CD4-positive, alpha-beta T cell treated with Interleukin-21 for 1 hour (primary cell): ENCODE measurements at places on chromosomes 11 and 22.

DNA sequence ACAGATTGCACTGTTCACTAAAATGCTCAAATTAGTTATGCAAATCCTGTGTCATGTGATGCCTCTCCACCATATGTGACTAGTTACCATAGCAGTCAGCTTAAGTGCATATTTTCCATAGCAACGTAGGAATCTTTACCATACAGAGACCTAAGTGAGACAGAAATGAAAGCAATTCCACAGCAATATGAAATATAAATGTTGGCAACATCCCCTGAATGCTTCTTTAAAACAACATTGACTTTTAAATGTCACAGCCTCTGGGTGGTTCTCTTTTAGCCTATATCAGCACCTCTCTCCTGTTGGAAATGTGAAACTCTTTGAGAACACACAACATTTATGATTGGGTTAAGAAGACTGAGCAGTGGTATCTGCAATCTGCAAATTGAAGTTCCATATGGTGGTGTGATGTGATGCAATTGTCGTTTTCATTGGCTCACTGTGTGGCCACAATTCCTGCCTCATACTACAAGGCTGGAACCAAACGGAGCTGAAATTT is 814.6 kb downstream of the DLG2 start:
- DNase-seq = no peak

DNA sequence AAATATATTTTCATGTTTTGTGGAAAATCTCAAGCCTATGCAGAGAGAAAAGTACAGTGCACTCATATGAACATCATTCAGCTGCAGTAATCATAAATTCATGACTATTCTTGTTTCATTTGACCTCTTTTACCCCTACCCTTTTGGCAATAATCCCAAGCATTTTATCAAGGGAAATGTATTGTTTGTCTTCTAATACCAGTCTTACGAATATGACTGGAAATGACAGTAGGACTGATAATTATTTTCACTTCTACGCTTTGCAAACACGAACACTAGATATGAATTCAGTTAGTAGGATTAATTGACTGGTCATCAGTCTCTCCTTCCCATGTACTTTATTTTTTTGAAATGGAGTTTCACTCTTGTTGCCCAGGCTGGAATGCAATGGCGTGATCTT is 90.3 kb downstream of the MTMR3 start:
- DNase-seq = no peak

GRCh38 chr22:48665311-48665995 is 1162.2 kb downstream of the BRD1 start:
- no peak for DNase-seq

- no peak for DNase-seq
These were observed 64.0 kb downstream of the CSNK2A3 start for GRCh38 chr11:11288972-11289616.

DNA sequence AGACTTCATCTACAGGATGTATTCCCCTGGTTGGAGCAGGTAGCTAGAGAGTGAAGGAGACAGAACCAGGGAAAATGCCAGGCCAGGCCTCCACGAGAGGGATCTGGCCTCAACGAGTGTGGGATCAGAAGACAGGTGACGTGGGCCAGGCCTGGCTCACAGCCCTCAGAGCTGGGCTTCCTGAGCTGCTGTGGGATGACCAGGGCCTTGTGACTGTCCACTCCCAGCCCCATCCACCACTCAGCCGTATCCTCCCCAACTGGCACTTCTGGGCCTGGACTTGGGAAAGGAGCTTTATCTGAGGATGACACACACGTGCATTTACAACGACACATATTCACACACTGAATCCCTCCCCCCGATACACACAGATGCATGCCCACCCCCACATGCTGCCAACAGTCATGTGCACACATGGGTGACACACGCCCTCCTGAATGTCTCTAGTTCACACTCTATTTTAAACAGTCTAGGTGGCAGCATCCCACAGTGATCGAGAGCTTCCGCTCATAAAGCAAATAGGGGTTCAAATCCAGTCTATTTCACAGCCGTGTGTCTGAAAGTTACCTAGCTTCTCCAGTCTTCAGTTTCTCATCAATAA is 93.1 kb downstream of the TP53I11 start:
- DNase-seq = no peak

DNA sequence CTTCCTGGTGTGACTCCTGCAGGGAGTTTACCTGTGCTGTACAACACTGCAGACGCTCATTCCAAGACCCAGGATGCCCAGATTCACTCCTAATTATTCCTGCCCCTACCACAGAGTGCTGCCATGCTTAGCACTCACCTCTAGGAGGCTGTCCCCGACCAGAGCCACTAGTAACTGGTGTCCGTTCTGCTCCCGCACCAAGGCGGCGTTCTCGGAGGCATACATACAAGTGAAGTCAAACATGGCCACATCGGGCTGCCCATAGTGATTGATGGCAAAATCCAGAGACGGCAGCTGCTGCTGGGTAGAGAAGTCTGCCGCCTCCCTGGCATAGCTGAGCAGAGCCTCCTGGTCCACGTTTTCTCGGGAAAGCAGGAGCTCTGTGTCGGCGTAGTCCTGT is 122.3 kb upstream of the BID start:
- DNase-seq = no peak

GRCh38 chr11:3957437-3957836 is 102.0 kb downstream of the STIM1 start:
- no peak for DNase-seq

GRCh38 chr11:43261775-43262174 is 50.0 kb upstream of the API5 start:
- no peak for DNase-seq

- no peak for DNase-seq
These were observed 302.1 kb downstream of the CADM1 start for GRCh38 chr11:115202074-115202473.

DNA sequence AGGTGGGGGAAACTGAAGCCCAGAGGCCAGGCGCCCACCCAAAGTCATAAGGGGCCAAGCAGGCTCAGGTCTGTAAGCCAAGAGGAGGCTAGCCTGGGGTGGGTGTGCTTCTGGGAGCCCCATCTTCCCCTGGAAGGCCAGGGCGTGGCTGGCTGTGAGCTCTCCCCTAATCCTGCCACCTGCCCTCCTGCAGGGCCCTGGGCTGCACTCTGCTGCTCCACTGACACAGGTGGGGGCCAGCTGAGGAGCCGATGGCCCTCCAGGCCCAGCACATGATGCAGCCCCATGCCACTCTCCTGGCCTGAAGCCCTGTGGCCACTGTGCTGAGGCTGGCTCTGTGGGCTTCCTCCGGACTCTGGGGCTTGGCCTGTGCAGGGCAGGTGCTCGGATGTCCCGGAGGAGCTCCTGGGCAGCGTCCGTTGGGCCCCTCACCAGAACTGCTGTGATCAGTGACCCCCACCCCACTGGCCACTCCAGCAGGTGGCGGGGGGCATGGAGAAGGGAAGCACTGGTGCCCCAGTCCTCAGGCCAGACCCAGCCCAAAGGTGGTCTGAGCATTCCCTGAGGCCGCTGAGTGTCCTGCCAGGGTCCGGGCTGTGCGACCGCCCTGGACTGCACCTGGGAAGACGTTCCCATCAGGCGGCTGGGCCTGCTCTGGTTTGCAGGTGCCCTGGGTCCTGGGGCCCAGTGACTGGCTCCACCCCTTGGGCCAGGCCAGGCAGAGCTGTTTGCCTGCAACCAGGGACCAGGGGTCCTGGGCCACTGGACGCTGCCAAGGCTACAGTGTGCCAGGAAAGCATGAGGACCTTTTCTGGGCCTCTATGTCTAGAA is 8.5 kb downstream of the PIM3 start:
- peak; percentile 23 for DNase-seq

DNA sequence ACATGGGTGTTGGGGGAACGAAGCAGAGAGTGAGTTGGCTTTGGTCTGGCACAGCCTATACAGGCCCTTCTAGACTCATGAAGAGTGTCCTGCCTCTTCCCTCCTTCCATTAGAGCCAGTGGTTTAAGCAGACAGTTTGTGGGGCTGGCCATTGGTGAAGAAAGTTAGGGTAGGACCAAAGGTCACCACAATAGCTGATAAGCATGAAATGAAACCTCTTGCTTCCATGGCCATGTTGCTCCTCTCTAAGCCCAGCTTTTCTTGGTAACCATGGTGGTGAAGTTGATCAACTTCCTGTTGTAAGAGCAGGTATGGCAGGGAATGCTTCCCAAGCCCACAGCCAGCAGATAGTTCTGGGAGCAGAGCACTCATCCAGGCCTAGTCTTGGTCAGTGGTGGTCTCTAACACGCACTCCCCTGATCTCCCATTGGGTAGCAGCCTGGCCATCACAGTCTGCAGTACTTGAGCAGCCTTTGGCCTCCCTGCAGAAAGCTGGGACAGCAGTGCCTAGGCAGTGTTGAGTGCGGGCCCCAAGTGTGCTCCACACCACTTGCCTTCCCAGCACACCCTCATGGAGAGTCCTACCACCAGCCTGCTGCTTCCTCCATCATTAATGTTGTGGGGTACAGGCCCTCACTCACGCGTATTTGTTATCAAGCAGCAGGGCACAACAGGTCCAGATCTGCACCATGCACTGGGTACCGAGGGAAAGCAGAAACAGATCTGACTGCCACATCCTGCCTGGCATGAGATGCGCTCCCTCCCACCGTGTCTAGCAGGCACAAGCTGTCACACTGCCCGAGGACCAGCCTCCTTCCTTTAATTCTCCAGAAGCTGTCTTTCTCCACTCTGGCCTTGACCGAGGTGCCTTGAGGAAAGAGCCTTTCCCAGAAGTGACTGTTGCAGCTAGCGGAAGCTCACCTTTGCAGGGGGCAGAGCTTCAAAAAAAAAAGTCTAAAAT is 65.8 kb upstream of the SUSD2 start:
- no peak for DNase-seq

DNA sequence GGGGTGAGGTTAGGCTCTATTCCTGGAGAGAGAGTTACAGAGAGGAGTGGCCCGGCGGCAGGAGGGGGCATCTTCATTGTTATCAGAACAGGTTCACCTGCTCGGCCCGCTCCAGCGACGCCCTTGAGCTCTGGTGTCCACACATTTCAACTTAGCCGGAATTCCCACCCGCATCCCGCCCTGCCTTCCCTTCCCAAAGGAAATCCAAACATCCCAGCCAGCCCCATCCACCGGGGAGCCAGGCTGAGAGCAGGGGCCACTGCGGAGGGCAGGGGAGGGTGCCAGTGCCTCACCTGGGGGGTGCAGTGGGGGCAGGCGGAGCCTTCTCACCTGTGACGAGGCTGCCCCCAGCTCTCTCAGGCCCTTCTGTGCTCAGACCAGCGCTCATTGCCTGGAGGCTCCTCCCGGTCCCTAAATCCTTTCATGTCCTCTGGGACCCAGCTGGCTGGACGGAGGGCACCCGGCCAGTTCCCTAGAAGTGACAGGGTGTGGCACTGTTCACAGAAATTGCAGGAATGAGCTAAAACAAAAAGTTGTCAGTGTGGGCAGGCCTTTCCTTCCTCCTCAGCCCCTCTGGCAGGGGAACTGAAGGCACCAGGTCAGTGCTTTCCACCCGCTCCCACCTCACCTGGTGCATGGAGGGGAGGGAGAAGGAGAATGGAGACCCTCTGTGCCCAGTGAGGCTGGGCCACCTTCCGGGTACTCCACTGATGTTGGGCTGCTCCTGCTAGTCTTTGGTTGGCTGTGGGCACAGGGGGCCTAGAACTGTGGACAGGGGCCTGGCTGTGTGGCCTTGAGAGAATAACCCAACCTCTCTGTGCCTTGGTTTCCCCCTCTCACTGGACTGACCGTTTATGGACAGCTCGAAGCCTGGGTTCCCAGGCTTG is 2.2 kb upstream of the MRGPRG start:
- no peak for DNase-seq

DNA sequence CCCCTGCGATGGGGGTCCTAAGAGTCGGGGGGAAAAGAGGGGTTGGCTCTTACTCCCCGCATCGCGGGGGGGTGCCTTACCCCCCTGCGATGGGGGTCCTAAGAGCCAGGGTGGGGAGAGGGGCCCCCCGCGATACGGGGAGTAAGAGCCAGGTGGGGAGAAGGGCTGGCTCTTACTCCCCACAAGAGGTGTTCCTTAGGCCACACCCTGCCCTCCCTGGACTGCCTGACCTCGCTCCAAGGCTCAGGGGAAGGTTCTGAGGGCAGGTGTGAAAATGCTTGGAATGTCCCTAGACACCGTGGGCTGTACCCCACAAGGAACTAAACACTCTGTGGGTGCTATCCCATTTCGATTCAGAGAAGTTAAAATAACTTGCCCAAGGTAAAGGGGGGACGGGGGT is 7.8 kb downstream of the UNC93B1 start:
- DNase-seq = no peak

- no peak for DNase-seq
These were observed 19.8 kb downstream of the FAM118A start for GRCh38 chr22:45329530-45329936.

- no peak for DNase-seq
These were observed 25.3 kb upstream of the PIK3C2A start for GRCh38 chr11:17233101-17233500.

GRCh38 chr11:48880021-48880441 is 103.7 kb downstream of the TRIM51G start:
- DNase-seq = no peak

GRCh38 chr22:49025791-49026493 is 801.7 kb downstream of the BRD1 start:
- no peak for DNase-seq

DNA sequence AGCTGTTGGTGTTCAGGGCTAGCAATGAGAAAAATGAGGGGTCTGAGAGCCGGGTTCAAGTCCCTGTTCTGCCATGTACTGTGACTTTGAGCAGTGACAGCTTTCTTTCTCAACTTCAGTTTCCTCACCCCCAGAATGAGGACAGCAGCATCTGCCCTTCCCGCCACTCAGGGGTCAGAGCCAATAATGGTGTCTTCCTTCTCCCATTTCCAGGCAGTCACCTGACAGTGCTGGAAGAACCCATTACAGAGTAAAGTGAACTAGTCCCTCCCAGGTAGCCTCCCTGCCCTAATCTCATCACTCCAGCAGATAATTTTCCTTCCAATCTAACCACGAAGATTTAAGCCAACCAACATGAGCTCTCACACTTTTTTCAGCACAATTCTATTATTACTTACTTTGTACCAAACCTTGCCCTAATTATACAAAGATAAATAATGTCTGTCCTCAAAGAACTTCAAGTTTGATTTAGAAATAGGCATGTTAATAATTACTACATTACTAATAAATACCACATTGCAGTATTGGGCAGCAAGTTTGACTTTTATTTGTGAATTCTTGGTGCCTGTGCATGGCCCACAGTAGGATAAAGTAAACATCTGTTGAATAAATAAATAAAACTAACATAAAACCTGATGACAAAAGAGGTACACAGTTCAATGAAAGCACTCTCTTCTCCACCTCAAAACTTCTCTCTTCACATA is 61.0 kb downstream of the SERGEF start:
- DNase-seq = no peak

- DNase-seq = peak; percentile 93
These were observed at the start of gene LTO1 for GRCh38 chr11:69674886-69675714. TSS of gene LTO1 (minus strand) at chr11:69675353. CDS start at chr11:69675239, 114 bp downstream.

- peak; percentile 21 for DNase-seq
These were observed 14.8 kb upstream of the CARD10 start for GRCh38 chr22:37533995-37534394.
